ENCODE measurements at places on chromosomes 7 and 10.

DNA sequence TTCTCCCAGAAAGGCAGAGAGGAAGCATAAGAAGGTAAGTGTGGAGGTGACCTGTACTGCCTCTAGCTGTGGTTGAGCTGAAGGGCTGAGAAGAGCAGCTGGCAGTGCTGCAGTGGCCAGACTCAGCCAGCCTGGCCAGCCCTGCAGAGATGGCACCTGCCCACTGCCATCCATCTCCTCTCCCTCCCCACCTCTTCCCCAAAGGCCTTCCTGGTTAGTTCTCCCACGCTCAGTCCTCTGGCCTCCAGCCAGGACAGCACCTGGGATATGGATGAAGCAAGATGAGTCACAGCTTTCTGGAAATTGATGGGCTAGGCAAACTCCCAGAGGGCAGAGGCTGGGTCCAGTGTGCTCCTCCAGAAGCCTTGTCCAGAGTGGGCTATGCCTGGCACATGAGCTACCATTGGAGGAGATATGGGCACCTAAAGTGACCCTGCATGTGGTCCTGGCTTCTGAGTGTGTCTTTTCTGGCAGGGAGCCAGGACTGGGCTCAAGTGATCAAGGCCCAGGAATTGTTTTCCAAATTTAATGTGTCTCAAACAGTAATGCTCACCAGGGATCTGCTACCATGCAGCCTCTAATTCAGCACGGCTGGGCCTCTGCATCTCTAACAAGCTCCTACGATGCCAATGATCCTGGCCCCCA lies 81.0 kb upstream of the CACUL1 start:
- DNase-seq, result no peak

- DNase-seq, result no peak
These were observed 16.7 kb upstream of the DMBT1 start for GRCh38 chr10:122543676-122544445.

DNA sequence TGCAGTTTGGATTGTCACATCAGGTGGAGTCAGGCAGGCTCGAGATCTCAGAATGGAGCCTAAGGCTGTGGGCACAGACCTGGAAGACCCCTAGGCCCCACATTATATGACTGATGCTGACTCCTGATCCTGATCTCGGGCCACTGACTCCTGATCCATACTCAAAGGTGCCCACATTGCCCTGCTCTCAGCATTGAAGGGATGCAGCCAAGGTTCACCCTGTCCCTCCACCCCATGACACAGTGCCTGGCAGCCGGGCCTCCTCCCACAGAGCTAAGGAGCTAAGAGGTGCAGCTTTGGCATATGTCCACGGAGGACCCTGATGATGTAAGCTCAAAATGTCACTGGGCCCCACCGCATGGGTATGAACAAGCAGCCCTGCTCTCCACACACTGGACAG lies 36.6 kb downstream of the TCERG1L start:
- DNase-seq, result no peak

DNA sequence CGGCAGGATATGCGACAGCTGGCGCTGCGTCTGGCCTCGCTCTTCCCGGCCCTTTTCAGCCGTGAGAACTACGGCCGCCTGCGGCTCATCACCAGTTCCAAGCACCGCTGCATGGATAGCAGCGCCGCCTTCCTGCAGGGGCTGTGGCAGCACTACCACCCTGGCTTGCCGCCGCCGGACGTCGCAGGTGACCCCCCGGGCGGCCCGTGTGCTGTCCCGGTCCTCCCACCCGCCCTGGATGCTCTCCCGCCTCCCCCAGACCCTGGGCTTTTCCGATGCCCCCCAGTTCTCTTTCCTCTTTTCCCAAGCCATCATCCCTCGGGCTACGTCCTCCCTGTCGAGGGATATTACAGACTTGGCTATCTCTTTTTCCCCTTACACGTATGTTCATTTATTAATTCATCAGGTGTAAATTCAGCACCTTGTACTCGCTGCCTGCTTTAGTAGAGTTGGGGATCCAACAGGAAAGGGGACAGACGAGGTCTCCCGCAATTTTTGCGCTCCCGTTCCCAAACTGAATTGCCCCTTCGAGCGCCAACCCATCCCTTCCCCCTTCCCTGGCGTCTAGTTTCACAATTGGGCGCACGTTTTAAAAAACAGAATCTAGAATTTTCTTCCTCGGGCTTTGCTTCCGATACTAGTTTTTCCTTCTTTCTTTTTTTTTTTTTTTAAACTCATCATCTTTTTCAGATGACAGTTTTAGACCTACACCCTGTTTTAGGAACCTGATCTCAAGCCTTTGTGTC lies 846 bp downstream of the MINPP1 start:
- DNase-seq, result no peak

GRCh38 chr10:69709366-69709941 lies 79.4 kb downstream of the FAM241B start:
- no peak for DNase-seq
